ENCODE measurements at places on chromosomes 7 and 10. TPM values are rescaled to one million over a fixed set of nuclear protein-coding genes. Genes with fewer than 3 reads are reported as not detected.

DNA sequence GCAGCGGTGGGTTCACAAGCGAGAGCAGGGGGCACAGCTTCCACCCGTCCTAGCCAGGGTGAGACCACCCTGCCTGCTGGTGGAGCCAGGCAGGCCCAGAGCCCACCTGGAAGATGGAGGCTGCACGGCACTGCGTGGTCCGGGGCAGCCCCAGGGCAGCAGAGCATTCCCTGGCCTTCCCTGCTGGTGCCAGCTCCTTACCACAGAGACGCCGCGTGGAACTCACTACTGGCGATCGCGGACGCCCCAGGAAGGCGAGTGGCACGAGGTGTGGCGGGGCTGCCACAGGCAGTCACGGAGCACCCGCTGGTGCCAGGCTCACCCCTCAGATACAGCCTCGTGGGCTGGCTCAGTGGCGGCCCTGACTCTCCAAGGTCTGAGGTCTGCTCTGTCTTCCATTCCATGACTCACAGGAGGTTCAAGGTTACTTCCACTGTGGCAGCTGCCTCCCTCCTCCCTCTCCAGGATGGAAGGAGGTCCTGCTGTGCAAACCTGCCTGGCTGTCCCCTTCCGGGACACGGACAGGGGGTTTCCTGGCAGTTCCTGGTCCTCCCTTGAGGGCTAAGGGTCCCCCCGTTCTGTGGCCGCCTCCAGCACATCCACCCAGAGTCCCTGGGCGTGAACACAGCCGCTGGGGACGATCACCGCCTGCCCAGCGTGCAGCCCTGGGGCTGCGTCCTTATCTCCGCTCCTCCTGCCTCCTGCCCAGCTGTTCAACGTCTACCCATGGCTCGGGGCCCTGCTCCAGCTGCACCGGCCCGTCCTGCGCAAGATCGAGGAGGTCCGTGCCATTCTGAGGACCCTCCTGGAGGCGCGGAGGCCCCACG, 3.1 kb downstream of the CYP2W1 start:
- no peaks in the 10 kb centered on the region for H3K36me3 ChIP-seq
- H3K27ac ChIP-seq: no peak overlapping the region
- no peaks in the 10 kb centered on the region for H3K27me3 ChIP-seq
- H3K4me3 ChIP-seq: no peak overlapping the region

- no peaks in the 10 kb centered on the region for H3K4me1 ChIP-seq
- H3K4me3 ChIP-seq: no peak overlapping the region
- no peaks in the 10 kb centered on the region for H3K36me3 ChIP-seq
- no peak for DNase-seq
- no peaks in the 10 kb centered on the region for H3K27me3 ChIP-seq
These were observed 456.4 kb upstream of the PFKP start for GRCh38 chr10:2610946-2611345.

DNA sequence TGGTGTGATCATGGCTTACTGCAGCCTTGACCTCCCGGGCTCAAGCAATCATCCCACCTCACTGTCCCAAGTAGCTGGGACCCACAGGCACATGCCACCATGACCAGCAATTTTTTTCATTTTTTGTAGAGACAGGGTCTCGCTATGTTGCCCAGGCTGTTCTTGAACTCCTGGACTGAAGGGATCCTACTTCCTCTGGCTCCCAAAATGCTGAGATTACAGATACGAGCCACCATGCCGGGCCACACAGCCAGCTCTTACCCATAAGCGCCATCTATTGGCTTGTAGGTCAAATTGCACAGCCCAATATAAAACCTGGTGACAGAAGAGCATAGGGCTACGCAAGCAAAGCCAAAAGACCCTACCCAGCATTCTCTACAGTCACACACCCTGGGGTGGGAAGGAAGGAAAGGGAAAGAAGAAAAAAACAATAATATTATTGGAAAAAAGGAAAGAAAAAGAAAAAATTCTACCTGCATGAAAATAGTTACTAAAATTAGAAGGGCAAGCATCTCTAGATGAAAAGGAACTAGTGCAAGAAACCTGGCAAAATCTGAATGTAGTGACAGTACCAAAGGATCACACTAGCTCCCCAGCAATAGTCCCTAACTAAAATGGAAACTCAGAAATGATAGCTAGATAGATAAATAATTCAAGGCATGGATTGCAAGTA, 29.4 kb upstream of the AMPH start:
- H3K4me3 ChIP-seq: no peak overlapping the region
- H3K27me3 ChIP-seq: no peaks in the 10 kb centered on the region
- H3K36me3 ChIP-seq: no peaks in the 10 kb centered on the region
- H3K4me1 ChIP-seq: no peaks in the 10 kb centered on the region
- no peak for DNase-seq

Gene MCM10
- 0.15 TPM for polyA plus RNA-seq

Gene XRCC2
- polyA plus RNA-seq: 0.08 TPM
